Kasumi-1 (cell line): ENCODE measurements at places on chromosomes 3 and 15.

DNA sequence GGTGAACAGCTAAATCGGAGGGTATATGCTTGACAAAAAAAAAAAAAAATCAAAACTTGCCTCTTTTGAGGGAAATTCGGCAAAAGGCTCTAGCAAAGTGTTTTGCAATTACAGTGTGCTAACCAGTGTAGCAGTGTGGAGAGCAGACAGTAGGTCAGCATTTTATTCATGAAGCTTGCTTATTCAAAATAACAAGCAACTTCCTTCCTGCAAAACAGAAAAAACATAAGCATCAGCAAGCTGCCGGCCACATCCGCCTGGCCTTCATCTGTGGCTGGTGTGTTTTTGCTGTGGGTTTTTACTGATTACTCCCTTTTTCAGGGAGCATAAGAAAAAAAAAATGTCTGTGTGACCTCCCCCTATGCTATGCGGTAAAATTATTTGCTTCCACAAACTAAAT, 434.1 kb downstream of the OCA2 start:
- no peak for DNase-seq

- no peak for DNase-seq
Measured at GRCh38 chr15:49645941-49646340, 25.1 kb downstream of the DTWD1 start.

GRCh38 chr15:77506311-77507142, 85.8 kb downstream of the HMG20A start:
- no peak for DNase-seq

GRCh38 chr15:51270706-51271105, 67.7 kb downstream of the CYP19A1 start:
- DNase-seq, result no peak

GRCh38 chr15:65249641-65250040, 37.0 kb downstream of the PARP16 start:
- DNase-seq, result no peak

DNA sequence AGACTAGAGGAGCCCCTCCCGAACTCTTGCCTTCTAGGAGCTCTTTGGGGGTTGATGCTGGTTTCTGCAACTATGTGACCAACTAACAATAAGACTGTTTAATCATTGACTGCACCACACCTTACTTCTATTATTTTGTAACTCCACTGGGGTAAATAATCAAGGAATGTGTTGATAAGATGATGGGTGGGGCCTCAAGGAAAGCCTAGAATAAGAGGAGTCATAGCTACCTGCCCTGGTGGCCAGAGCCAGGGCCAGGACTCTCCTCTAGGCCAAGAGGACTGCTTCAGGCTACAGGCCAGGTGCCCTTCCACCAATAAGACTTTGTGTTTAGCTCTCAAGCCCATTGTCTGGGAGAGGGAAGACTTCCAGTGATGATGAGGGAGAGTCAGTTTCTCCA, 41.2 kb upstream of the PIAS1 start:
- no peak for DNase-seq

DNA sequence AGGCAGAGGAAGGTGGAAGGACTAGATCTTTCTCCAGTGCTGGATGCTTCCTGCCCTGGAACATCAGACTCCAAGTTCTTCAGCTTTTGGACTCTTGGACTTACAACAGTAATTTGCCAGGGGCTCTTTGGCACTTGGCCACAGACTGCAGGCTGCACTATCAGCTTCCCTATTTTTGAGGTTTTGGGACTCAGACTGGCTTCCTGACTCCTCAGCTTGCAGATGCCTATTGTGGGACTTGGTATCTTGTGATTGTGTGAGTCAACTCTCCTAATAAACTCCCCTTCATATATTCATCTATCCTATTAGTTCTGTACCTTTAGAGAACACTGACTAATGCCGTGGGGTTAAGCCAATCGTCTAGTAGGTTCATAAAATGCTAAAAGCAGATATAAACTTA, 8.8 kb upstream of the B3GNT5 start:
- peak; percentile 89 for DNase-seq

GRCh38 chr3:40899286-40899712, 300.0 kb upstream of the CTNNB1 start:
- no peak for DNase-seq

DNA sequence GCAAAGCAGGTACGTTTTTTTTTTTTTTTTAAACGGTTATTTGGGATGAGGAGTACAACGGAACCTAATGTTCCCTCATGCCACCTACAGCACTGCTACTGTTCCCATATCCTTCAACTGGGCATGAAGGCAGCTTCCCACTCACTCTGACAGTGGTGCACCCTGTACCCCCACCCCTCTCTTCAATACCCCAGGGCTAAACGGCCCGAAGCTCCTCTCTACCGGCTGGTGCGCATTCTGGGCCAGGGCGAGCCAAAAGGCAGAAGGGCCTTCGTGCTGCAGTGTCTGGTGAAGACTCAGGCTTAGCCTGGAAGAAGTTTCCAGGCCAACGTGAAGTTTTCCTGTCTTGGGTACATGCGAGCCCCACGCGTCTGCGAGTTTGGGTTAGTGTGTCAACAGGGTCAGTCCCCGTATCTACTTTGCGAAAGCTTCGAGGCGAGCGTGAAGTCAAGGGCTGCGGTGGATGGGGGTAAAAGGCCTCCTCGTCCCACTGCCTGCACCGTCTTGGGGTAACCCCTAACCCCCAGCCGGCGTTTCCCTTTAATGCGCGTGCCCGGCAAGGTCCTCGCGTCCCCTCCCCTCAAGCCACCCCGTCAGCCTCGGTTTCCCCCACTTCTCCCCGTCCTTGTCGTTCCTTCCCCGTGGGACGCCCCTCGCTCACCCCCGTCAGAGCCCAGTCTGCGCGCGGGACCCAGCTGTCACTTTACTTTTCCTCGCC, 765 bp upstream of the UBE2E2 start:
- peak; percentile 45 for DNase-seq

- peak; percentile 23 for DNase-seq
Measured at GRCh38 chr15:75929799-75930565, 26.3 kb downstream of the FBXO22 start.

DNA sequence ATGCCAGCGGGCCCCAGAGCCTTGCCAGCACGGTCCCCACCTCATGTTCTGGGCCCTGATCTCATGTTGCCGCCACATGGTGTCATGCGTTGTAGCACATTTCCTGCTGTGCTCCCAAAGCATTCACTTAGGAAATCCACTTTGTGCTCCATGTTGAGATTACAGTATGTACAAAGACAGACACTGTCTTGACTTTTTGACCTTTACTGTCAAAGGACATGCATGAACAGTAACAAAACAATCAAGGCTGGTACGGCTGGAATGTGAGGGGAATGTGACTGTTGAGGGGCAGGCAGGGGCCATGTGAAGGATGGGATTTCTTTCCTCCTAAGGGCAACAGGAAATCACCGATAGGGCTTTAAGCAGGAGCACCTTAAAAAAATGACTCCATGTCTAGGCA, 53.3 kb upstream of the RPL32 start:
- no peak for DNase-seq

DNA sequence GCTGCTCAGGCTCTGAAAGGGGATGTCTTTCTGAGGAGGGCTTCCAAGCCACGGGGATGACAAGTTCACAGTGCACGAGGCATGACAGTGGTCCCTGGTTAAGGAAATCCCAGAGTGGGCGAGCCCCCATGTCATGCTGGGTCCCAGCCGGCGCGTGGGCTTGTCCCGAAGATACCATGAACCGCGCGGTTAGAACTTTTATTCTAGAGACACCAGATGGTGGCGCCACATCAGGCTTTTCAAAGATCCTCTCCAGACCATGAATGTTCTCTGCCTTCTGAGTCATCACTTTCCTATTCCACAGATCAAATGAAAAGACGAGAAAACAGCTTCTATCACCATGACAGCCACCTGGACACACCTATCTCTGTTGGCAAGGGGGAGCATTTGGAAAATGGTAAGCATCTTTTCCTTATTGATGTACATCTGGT, 227.8 kb upstream of the LYSMD4 start:
- peak; percentile 57 for DNase-seq

DNA sequence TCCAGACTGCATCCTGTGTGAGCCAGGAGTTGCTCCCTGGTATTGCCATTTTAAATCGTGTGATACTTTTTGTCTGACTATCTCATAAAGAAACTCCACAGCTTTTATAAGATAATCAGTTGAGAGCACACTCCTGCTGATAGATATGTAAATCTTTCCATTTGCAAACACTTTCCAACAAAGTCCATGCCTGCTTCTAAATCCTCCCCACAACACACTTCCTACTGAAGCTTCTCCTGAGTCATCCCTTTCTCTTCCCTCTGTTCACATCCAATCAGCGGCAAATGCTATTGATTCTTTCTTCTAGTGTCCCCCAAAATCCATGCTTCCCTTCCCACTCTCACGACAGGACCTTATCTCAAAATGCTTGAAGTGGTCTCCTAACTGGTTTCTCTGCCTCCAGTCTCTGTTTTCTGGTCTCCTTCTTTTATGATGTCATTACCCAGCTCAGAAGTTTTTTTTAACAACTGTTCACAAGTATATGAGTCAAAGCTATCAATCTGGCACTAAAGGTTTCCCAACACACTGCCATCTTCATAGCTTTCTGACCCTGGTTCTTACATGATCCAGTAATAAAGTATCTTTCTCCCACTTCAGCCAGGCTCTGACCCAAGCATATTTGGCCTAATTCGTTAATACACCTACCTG, 4.5 kb upstream of the WWTR1 start:
- no peak for DNase-seq

- DNase-seq, result peak; percentile 53
Measured at GRCh38 chr3:40800343-40800742, 275.6 kb downstream of the ZNF621 start.

DNA sequence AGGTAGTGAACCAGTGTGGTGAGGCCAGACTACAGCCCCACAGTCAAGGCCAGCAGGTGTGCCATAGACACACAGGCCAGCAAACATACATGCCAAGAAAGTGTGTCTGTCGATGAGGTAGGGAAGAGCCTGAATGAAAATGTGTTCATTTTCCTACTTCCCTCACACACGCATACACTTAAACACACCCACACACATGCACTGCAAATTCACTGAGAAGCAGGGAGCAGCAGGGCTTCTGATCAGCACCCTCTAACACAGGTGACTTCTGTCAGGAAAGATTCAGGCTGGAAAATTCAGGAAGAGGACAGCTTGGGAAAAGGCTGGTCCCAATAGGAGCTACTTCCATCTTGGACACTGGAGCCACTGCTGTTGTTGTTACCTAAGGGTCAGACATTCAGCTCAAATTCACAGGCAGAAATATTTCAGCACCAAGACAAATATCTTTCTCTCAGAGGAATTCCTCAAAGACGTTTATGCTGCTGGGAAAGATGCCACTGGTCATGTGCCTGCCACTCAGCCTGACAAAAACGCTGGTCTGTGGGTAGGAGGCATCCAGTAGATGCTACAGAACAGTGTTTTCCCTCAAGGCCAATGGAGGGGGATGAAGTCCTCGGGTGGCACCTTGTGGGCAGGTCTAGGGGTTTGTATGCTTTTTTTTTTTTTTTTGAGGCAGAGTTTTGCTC, 40.9 kb upstream of the LARS2 start:
- no peak for DNase-seq

DNA sequence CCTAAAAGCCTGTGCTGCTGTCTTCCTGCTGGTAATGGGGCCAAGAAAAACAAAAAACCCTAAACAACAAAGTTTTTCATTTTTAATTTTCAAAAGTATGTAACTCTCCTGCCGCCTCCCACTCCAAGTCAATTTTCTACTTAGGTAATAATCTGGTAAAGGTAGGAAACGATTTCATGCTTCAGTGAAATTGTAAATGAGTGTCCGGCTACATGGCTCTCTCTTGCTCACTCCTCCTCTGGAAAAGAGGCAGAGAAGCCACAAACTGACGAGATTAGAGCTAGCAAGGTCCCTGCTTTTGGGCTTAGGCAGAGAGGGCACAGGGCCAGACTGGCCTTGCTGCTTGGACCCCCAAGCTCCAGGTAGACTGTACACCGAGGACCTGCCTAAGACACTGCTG, 23.5 kb downstream of the KLHL25 start:
- DNase-seq, result no peak

DNA sequence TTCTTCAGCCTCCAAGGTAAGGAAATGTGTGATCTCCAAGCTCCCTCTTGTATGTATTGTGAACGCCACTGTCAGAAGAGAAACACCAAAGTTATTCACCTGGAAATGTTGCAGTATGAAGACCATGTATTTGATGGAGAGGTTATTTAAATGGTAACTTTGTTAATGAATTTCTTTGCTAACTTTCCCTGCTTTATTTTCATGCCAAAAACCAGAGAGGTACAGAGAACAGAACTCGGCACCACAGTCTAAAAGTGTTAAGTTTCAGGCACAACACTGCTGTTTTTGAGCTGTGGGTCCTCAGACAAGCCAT, 73.1 kb upstream of the TNFSF10 start:
- no peak for DNase-seq

DNA sequence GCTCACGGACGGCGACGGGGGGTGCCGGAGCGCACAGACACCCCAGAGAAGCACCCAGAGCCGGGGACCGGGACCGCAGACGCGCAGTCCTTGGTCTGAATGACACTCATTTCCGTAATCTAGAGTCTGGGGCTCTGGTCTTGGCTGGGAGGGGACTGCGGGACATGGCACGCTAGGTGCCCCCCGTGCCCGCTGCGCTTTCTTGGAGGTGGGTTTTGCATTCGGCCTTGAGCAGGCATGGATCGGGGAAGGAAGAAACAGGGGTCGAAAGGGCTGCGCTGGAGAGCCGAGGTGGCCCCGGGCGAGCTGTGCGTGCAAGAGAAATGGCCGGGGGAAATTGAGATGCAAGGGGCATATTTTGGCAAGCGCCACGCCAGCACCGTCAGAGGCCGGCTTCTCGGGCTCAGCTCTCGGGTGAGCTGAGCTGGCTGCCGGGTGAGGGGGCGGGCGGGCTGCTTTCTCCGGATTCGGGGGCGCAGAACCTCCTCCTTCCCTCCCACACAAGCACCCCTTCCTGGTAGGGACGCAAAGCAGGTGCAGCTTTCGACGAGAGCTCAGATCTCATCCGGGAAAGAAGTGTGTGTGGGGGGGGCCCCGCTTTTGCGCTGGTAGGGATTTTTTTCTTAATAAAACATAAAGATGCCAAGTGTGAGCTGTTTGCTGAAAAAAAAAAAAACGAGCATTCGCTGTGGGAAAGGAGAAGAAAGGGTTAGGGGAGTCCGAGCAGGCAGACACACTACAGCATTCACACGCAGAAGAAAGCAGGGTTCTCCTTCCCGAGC, 963 bp upstream of the NTRK3 start:
- DNase-seq, result no peak

DNA sequence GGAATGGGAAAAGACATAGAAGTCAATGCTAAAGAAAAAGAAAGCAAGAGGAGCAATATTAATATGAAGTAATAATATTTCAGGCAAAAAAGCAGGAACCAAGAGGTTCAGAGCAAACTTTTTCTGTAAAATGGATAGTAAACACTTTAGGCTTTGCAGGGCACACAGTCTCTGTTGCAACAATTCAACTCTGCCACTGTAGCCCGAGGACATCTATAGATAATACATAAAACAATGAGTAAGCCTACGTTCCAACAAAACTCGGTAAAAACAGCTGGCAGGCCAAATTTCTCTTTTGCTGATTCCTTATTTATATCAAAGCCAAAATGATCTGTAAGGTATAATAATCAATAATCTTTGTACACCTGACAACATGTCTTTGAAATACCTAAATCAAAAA, 56.8 kb downstream of the SMAD6 start:
- no peak for DNase-seq

DNA sequence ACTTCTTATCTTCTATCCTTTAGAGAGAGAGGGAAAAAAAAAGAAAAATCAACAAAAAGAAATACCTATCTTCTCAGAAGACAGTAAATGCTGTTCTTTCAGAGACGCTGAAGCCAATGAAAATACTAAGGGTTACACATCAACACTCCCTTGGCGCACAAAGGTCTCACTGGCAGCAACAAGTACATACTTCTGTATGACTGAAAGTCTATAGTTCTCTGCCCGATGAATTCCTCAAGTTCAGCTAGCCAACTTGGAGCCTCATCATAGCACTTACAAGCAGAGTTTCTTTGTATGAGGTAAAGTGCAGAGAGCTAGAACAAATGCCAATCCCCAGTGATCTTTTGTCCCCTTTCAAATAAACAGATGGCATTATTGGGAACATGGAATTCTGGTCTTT, 62.7 kb downstream of the CPNE4 start:
- no peak for DNase-seq
